ENCODE measurements at places on chromosomes 1 and 21.
A peak's percentile ranks its signal among the peaks of the same experiment; 100 is the strongest.

GRCh38 chr1:34013958-34014737, 150.3 kb downstream of the HMGB4 start:
- no peak for DNase-seq

GRCh38 chr21:45615145-45615711, 28.3 kb upstream of the PCBP3 start:
- DNase-seq = peak; percentile 74

- DNase-seq = no peak
Measured at GRCh38 chr1:34762474-34763141, 3.1 kb downstream of the GJB4 start.

DNA sequence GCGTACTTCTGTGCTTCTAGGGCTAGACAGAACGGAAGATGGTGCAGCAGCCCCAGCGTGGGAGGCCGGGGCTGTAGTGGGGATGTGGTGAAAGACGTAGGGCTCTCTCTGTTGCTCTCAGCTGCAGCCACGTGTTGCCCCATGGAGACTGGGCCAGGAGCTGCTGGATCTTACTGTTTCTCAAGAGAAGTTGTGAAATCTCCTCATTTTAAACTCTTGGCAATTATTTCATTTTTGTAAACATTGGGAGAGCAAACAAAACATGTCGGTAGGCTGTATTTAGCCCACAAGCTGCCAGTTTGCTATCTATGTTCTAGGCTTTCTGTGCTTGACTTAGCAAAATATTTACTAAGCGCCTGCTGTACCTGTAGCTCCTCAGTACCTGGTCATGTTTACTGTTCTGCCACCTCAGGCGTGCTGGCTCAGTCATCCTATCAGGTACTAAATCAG, 15.9 kb upstream of the ELOA start:
- no peak for DNase-seq

GRCh38 chr1:11333631-11334030, 60.6 kb downstream of the UBIAD1 start:
- DNase-seq = no peak

DNA sequence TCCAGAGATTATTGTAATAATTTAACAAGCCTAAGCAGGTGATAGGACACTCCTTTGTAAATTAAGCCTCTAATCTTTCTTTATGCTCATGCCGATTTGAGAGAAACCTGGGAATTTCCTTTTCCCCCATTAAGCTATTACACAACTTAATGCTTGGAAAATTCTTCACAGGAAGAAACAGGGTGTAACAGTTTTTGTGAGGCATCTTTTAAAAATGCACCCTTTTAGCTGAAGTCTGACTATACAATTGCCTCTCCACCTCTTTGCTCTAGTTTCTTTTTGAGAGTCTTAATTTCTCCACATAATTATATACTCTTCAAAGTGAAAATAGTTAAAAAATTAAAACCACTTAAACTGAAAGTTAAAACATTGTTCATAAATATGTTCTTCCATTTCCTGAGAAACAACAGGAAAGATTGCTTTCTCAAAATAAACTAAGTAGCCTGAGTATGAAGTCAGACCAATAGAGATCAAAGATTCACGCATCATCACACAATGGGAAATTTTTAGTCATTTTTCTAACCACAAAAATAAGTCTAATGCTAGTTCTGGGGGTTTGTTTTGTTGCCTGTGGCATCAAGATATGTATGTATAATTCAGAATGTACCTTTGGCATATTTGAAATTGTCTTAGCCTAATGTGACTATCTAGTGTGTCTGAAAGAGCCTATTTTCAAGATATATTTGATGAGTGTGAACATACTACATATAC, 34.7 kb downstream of the LRRC8D start:
- no peak for DNase-seq

DNA sequence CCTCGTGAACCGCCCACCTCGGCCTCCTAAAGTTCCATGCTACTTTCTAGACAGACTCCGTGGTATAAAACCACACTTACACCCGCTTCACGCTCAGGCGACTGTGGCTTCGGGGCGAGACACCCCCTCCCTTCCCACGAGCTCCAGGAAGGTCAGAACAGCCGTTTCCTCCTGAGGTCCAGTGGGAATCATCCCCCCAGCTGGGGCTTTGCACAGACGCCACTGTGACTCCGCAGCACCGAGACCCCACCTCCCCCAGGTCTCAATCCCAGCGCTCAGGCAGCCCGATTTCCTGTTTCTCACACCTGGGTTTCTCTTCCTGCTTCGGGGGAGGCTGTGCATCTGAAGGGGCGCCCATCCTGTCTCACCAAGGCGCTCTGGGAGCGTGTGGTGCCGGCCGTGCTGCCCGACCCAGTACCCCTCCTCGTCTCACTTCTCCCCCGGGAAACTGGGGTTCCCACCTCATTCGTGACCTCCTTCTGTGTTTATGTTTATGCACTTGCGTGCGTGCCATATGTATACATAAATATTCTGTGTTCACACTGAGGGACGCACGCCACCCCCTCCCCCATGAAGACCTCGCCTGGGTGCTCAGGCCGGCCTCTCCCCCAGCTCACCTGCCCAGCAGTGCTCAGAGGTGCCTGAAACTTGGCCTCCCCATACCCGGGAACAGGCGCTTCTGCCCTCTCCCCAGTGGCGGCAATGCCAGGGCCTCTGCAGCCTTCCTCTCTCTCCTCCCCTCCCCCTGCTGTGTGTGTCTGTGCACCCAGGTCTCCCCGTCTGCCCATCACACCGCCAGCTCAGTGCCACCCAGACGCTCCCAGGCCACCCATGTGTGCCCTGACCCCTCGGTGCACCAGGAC, 14.6 kb downstream of the SLC35E2B start:
- DNase-seq = peak; percentile 27

- no peak for DNase-seq
Measured at GRCh38 chr1:20320704-20321103, 30.0 kb downstream of the VWA5B1 start.

GRCh38 chr1:32339363-32339978, 3.4 kb upstream of the MARCKSL1 start:
- no peak for DNase-seq

DNA sequence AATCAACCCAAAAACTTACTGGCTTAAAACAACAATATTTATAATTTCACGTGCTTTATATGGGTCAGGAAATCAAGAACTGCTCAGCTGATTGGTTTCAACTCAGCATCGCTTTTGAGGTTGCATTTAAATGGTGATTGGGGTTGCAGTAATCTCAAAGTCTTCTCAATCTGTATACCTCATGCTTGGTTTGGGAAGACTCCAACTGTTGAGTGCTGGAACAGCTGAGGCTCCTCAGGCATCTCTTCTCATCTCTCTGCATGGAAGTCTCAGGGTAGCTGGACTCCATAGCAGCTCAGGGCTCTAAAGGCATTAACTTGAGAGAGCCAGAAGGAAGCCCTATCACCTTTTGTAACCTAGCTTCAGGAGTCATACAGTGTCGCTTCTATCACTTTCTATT, 35.1 kb downstream of the AK5 start:
- DNase-seq = no peak

DNA sequence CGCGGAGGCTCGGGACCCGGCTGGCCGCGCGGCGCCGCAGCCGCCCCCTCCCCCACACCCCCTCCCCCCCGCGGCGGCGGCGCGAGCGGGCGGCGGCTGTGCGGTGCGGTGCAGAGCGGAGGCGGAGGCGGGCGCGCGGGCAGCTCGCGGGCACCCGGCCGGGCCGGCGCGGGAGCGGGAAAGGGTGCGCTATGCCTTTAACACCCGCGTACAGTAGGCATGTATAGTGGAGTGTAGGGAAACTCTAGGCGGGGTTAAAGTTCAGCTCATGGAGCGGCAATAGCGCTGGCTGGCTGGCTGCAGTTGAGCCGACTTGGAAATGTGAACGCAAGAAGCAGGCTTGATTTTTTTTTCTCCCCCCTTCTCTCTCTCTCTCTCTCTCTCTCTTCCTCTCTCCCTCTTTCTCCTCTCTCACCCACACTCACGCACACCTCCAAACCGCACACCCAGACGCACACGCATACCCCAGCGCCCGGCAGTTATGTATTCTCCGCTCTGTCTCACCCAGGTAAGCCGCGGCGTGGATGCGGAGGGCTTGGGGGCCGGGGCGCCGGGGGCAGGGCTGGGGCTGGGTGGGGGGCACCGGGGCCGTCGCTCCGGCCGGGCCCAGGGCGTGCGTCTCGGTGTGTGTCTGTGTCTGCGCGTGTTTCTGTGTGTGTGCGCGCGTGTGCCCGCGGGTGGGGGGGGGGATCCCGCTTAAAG, at the start of gene NFIA:
Gene NFIA, plus strand, starts transcription at position 251 of the 702 bp plus-strand sequence.
- DNase-seq = no peak

- no peak for DNase-seq
Measured at GRCh38 chr1:213110349-213111300, 59.6 kb downstream of the RPS6KC1 start.

- no peak for DNase-seq
Measured at GRCh38 chr1:21938732-21939538, 1.8 kb upstream of the HSPG2 start.

- DNase-seq = no peak
Measured at GRCh38 chr1:9482816-9483572, 56.3 kb upstream of the SLC25A33 start.

- no peak for DNase-seq
Measured at GRCh38 chr1:8966606-8967005, 20.9 kb downstream of the CA6 start.

DNA sequence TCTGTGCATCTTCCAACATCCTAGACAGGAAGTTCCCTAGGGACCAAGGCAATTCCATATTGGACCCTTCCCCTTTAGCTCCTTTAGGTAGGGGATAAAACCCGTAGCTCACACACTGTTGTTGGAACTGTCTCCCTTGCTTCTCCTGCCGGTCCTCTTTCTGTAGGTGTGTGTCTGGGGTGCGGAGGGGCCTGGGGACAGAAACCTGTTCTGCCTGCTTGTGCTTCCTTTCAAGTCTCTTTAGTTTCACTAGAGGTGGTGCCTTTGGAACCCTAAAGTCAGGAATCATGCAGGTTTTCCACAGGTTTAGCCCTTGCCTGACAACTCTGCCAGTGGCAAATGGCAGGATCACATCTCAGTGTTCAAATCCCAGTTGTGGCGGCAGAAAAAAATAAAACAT, 74.6 kb upstream of the PTGFRN start:
- no peak for DNase-seq

GRCh38 chr1:173867141-173867752, 542 bp downstream of the GAS5 start:
- no peak for DNase-seq

DNA sequence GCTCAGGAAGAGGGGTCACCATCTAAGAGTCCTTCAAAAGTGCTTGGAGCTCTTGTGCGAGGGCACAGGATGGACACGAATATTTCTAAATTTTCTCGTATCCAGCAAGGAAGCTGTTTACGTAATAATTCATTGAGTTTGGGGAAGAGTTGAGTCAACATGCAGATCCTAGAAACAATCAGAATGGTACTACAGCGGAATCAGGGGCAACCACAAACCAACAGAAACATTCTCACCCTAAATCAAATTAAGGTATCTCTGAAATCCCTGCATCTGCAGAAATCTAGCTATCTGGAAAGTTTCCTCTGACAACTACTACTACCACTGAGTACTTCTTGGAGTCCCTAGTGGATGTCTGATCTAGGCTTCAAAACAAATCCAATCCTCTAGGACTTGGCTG, 352.4 kb downstream of the LTN1 start:
- no peak for DNase-seq

DNA sequence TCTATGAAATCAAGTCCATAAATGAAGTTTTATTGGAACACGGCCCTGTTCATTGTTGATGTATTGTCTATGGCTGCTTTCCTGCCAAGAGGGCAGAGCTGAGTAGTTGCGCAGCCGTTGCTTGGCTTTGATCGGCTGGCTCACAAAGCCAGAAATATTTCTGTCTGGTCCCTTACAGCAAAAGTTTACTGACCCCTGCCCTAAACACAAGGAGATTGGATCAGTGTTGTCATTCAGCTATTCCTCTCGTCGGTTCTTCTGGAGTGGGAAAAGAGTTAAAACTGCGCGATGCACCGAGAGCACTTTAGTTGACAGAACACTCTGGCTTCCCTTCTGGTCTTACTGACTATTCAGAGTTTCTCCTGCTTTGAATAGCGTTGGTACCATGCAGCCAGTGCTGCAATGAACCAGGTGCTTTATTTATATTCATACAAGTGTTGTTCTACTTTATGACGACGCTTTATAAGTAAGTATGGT, 868 bp downstream of the ZBTB40 start:
- no peak for DNase-seq

DNA sequence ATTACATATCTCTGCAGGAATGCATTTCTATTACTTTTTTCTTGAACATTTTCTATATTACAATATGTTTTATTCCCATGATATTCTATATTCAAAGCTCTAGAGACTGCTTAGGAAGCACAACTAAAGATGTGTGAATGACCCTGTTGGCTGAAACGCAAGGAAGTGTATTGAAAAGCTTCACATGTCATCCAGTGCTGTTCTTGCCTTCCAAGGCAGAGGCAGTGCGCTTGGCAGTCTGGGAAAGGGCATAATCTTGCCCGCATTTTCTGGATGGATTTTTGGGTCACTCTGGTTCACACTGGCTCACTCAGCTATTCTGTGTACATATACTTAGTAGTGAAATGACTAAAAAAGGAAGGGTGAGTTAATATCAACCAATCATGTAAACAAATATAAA, 262.4 kb downstream of the PTPRC start:
- DNase-seq = no peak

DNA sequence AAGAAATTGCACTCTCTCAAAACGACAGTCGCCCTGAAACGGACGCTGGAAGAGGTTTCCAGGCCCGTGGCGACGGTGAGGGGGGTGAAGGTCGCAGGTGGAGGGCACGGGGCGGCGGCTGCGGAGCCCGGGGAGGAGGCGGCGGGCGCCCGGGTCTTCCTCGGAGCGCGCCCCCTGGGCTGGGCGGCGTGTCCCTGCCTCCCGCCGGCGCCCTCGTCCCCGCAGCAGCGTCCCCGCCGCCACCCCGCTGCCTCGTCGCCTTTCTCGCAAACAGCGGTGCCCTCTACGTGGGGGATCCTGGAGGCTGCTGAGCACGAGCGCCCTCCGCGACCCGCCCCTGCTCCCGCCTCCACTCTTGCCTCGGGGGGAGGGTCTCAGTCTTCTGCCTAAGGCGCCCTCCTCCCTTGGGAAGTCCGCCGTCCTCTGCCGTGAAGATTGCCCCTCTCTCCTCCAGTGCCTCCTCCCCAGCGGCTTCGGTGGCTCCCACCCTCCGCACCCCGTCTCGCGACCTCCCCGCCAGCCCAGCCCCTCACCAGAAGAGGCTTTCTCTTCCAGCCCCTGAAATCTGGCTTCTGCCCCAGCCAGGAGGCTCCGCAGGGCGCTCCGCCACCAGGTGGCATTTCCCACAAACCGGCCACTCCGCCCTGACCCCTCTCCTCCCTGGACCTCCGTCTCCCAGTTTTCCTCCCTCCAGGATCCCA, 227.4 kb downstream of the SDCCAG8 start:
- DNase-seq = no peak

GRCh38 chr1:159924025-159924790, 1.1 kb downstream of the TAGLN2 start:
- no peak for DNase-seq

Measured in activated CD4-positive, CD25-positive, alpha-beta regulatory T cell treated with anti-CD3 and anti-CD28 coated beads, Interleukin-2, amount 50 U/mL, for 16 hours (primary cell).